ENCODE measurements at places on chromosomes 5 and 9.

DNA sequence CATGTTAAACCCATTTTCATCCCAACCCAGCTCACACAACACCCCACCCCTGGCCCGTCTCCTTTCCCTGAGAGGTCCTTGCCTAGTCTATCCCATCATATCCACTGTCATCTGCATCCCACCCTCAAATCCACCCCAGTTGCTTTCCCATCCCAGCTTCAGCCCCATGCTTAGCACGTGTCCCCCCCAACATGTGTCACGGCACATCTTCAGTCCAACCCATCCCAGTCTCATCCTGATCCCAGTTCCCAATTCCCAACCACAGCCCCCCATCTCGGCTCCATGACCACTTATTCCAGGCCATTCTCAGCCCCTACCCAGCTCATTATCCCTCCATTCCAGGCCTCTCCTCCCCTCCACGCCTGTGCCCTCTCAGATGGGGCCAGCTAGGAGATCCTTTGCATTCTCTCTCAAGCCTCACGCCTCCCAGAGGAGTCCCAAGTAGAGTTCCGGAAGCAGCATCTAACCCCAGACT, 605 bp upstream of the DBN1 start:
- DNase-seq: no peak

- no peak for DNase-seq
Measured at GRCh38 chr5:41364346-41364745, 146.1 kb downstream of the PLCXD3 start.

GRCh38 chr5:6772886-6773285, 59.7 kb downstream of the TENT4A start:
- DNase-seq: no peak

DNA sequence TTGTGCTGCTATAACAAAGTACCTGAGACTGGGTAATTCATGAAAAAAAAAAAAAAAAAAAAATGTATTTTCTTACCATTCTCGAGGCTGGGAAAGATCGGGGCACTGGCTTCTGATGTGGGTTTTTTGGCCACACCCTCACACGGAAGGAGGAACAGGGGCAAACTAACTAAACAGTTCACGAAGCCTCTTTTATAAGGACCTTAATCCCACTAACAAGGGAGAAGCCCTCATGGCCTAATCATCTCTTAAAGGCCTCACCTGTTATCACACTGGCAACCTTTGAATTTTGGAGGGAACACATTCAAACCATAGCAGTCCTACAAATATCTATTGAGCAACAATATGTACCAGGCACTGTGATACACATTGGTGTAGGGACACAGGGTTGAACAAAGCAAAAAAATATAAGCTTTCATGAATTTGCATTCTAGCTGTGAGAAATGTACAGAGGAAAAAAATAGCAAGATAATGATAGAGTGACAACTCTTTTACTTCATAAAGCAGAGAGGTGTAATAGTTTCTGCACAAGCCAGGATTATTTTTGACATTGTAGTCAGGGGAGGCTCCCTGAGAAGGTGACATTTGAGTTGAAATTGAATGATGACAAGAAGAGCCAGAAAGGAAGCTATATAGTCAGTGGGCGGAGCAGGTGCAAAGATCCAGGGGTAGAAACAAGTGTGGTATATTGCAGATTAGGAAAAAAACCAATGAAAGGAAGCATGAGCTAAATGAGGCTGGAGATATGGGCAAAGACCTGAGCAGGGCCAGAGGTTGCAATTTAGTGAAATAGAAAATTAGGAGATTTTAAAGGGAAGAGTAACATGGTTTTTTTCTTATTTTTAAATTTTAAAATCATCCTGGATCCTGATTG, 68.1 kb upstream of the GRAMD2B start:
- no peak for DNase-seq

GRCh38 chr9:2257248-2257929, 242.2 kb downstream of the SMARCA2 start:
- DNase-seq: no peak

GRCh38 chr5:129217179-129217578, 122.6 kb downstream of the ISOC1 start:
- DNase-seq: no peak

GRCh38 chr5:178240766-178241165, 8.2 kb upstream of the PHYKPL start:
- no peak for DNase-seq

DNA sequence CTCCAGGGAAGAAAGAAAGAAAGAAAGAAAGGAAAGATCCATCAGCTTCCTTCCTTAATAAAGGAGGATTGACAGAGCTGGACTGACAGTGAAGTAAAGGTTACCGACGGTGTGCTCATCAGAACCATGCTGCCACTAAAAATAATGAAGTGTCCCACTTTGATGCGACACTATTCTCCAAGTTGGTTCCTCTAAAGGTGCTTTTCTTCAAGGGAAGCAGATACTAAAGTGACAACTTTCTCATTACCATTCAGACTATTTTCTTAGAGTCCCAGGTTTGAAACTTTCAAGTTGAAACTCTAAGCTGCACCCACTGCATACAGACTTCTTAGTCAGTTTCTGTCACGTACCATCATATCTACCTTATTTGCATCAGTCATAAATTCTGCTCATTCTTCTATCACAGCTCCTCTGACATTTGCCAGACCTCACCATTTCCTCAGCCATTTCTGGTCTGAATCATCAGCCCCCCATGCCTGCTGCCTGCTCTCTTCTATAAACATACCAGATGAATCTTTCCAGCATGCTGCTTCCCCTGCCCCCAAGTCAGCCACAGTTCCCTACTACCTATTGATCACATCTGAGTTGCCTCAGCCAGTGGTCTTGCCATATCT, 177.6 kb downstream of the DEPDC1B start:
- no peak for DNase-seq

DNA sequence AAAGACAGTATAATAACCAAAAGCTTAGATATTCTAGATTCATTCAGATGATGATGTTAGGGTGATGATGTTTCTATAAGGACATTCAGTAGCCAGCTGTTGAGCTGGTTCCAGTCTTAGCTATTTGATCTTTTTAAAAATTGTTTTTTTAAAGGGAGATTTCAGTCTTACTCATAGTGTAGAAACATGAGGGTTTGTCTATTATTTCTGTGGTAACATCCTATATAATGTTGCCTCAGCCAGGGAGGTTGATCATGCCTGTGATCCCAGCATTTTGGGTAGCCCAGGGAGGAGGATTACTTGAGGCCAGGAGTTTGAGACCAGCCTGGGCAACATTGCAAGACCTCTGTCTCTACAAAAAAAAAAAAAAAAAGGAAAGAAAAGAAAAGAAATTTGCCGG, 167.8 kb downstream of the DOCK2 start:
- DNase-seq: no peak

DNA sequence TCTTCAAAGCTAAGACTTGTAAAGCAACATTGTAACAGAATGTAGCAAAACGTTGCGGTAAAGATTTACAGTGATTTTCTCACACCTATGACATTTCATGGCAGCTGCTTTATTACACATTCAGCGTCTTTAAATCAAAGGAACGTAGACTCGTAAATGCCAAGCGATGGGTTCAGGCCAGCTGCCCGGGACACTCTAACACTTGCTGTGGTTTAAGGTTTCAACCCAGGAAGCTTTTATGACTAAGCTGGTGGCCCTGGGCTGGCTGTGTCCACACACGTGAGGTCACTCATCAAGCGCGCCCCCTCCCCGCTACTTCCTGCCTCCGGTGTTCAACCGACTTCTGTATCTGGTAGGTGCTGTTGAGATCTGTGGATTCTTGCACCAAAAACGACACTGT, 2.5 kb downstream of the SLC6A18 start:
- DNase-seq: no peak

DNA sequence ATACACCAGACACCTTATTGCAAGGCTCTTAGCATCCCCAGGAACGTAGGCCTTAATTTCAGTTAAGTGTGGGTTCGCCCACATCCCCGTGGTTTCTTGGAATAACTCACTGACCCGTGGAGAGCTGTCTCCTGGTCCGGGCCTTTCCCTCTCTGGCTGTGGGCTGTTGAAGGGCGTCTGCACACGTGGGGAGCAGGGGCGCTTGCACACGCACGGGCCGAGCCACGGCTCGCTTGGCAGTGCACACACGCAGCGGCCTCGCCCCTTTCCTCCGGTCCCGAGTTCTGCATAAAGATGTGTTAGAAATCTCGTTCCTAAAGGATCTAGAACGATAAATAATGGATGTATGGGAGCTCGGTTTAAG, 141.9 kb downstream of the PBX3 start:
- DNase-seq: peak; percentile 26

- peak; percentile 34 for DNase-seq
Measured at GRCh38 chr5:86917117-86917579, 299.4 kb downstream of the COX7C start.

DNA sequence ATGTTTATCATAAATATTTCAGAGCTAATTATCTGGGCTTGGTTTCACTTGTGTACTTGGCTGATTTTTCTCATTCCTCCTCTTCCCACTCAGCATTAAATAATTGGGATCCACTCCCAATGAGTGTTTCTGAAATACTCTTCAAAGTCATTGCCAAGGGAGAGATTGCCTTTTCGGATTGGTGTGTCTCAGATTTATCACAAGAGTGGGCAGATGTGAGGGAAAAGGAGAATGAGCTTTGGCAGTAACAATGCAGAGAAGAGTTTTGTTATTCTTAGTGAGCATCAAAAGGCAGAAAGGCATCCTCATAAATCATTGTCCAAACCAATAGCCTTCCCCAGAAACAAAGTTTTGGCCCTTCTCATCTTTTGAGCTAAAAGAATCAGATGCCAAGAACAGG, 79.2 kb downstream of the SEMA5A start:
- DNase-seq: no peak

- no peak for DNase-seq
Measured at GRCh38 chr5:15574806-15575325, 74.9 kb downstream of the FBXL7 start.

GRCh38 chr5:159805021-159805420, 111.3 kb upstream of the ADRA1B start:
- no peak for DNase-seq

DNA sequence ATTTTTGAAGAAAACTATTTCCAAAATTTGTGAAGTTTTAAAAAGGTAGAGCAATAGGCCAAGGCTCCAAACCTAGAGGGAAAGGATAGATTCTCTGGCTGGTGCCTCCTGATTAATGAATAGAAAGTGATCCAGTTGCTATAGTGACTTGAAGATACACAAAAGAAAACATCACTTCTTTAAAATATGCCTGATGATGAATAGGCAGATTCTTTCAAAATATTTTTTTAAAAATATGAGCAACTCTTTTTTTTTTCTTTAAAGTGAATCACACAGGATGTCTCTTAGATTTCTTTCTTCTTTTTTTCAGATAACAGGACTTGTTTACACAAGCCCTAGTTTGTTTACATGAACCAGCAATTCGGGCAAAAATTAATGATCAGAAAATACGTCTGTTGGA, 124.4 kb downstream of the RFK start:
- DNase-seq: no peak

DNA sequence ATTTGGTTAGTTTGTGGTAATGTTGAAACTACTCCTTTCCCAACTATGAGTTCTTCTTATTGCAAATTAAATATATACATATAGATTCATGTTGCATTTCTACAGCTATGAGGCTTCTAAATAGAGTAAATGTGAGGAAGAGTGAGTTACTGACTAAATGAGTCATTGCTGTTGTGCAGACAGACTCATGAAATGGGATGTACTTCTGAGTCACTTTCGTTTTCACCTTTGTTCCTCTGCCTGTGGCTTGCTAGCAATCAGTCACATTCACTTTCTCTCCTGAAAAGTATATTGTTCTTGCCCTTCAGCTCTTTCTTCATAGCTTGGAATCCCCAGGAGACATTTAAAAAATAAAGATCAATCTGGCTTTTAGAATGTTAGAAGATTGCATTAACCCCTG, 295.5 kb upstream of the SMC2 start:
- DNase-seq: no peak

- DNase-seq: no peak
Measured at GRCh38 chr5:2459251-2459650, 292.2 kb downstream of the IRX2 start.

- DNase-seq: peak; percentile 43
Measured at GRCh38 chr5:1246711-1247431, 21.7 kb downstream of the SLC6A18 start.

- no peak for DNase-seq
Measured at GRCh38 chr5:94725142-94725541, 106.7 kb downstream of the SLF1 start.

DNA sequence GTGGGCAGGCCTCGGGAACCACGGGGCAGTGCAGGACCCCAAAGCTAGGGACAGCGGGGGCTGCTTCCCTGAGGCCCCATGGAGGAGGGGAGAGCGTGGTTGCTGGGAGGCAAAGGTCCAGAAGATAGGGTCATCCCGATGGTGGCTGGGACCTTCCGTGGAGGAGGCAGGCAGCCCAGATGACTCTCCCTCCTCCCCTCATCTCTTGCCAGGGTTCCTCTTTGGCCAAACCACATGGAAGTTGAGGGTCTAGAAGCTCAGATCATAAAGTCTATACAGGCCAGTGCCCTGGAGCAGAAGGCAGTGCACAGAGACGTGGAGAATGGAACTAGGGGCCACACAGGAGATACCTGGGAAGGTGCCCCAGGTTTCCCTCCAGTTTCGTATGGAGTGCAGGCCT, 22.6 kb downstream of the DAB2IP start:
- DNase-seq: no peak

GRCh38 chr5:107668154-107669095, 2.3 kb downstream of the EFNA5 start:
- no peak for DNase-seq

DNA sequence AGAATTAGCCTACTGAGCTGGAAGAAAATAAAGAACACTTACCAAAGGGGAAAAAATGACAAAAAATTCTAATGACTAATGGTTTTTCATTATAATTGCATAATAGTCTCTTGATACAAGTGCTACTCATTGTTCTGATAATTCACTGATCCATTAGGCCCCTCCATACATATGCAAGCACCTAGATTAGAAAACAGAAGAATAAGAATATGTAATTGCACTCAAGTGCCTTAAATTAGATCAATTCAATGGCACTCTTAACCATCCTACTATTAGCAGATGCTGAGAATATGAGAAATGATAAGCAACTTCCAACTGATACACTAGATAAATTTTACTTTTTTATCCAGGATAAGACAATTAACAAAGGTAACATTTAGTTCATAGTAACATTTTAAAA, 440.9 kb upstream of the C9orf72 start:
- DNase-seq: no peak

- DNase-seq: peak; percentile 62
Measured at GRCh38 chr5:8908055-8908683, 637.7 kb downstream of the SEMA5A start.

GRCh38 chr9:75360252-75360651, 271.9 kb downstream of the OSTF1 start:
- DNase-seq: no peak

DNA sequence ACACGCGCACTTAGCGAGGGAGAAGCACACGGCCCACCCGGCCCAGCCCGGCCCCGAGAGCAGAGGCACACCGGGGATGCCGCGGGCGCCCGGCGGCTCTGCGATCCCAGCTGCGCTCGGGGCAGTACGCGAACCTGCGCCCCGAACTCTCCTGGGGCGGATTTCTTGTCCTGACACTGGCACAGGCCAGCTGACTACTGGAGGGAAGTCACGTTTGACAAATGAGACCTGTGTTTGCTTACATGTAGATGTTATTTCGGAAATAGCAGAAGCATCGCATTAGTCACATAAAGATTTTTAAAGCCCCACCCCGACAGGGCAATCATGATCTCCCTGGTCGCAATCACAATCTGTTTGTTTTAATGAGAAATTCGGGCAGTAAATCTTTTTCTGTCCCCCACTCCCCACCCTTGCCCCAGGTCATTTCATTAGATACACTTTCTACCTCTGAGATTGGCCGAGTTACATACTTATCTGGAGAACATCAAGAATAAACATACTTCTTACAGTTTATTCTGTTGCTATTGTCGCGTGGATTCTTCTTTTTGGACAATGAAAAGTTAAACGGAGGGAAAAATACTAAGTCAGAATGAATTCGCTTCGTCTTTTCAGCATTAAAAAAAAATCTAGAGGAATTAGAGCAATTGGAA, 518.9 kb downstream of the CTNND2 start:
- DNase-seq: no peak

All from stimulated activated CD8-positive, alpha-beta memory T cell treated with anti-CD3 and anti-CD28 coated beads, Interleukin-4, amount 100 ng/mL, for 48 hours (primary cell).